ENCODE measurements at places on chromosomes 11 and 22. TPM values are rescaled to one million over a fixed set of nuclear protein-coding genes. Genes with fewer than 3 reads are reported as not detected.

MGAT3 gene
- total RNA-seq, result 4.4 TPM

ACTN3 gene
- not detected for total RNA-seq

FSHB gene
- not detected for total RNA-seq

AGBL2 gene
- total RNA-seq, result 0.37 TPM

OR52N4 gene
- not detected for total RNA-seq

OR51I1 gene
- total RNA-seq, result not detected

CDHR5 gene
- total RNA-seq, result not detected

ABCG4 gene
- 1.5 TPM for total RNA-seq

BARX2 gene
- not detected for total RNA-seq

VWA5A gene
- 4.3 TPM for total RNA-seq

RHOD gene
- total RNA-seq, result 36.8 TPM

ALDH3B1 gene
- 17.9 TPM for total RNA-seq

PGA4 gene
- total RNA-seq, result 0.91 TPM

PHOX2A gene
- total RNA-seq, result not detected

ESAM gene
- total RNA-seq, result 111 TPM

- H3K27me3 ChIP-seq, result no peaks in the 10 kb centered on the region
- no peaks in the 10 kb centered on the region for H3K36me3 ChIP-seq
- H3K4me1 ChIP-seq, result peaks cover 13% of the 10 kb centered on the region
Measured at GRCh38 chr11:34300926-34301295, 56.9 kb downstream of the ABTB2 start.

DNA sequence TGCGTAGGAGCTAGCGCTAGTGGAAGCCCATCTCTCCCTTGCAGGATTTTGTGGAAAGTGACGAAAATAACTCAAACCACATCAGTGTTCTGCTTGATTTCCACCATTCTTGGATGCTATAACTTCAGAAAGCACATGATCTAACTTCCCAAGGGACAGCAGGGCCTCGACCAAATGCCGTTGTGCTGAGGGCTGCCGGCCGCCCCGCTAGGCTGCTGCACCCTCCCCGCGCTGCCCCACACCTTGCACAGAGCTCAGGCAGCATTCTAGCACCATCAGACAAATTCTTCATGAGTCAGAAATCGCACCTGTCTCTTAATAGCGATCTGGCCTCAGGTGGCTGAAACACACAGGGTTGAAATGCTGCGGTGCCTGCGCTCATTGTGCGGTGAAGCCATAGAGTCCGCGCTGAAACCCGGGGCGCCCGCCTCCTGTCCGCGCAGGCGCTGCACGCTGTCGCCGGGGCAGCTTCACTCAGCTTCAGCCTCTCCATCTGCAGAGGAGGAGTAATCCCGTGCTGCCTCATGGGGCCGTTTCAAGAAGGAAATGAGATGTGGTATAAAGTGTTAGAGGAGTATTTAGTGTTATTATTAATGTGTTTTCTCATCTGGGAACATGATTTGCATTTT is 59.2 kb upstream of the B3GAT1 start:
- no peak for DNase-seq
- no peak overlapping the region for H3K27ac ChIP-seq
- H3K36me3 ChIP-seq, result no peaks in the 10 kb centered on the region
- no peaks in the 10 kb centered on the region for H3K4me1 ChIP-seq

GRCh38 chr11:130315354-130315970 is 745 bp upstream of the ZBTB44 start:
- peak overlapping the region; percentile 92 for H3K27ac ChIP-seq
- DNase-seq, result peak; percentile 29
- H3K4me3 ChIP-seq, result peak overlapping the region; percentile 92
- H3K36me3 ChIP-seq, result no peaks in the 10 kb centered on the region

GRCh38 chr22:46040471-46041465 is 63.8 kb upstream of the WNT7B start:
- no peaks in the 10 kb centered on the region for H3K36me3 ChIP-seq
- H3K27me3 ChIP-seq, result no peaks in the 10 kb centered on the region
- DNase-seq, result no peak

DNA sequence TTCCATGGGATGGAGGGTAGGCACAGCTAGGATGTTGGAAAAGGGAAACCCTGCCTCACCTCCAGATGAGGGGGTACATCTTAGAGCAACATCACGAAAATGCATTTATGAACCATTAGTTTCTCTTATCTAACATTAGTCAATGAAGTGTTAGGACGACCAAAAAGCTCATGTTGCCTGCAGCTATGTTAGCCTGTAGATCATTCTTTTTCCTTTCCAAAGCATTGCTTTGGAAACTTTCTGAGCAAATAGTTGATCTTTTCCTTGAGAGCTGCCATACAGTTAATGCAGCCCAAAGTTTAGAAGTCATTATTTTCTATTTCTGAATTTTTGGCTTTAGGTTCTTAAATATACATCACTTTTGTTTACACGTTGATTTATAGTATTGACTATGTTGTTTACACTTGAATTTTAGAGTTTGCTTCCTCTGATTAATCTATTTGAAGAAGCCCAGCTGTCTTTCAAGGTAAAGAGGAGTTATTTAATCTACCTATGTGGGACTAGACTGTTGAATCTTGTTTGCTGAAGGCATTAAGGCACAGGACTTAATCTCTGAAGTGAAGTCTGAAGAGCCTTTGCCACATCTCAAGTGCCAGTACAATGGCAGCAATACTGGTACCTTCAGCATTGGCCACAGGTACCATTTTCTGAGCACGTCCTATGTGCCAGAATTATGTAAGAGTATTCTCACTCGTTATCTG is 11.0 kb downstream of the POU2AF3 start:
- H3K27me3 ChIP-seq, result peaks cover 16% of the 10 kb centered on the region
- no peak for DNase-seq
- no peaks in the 10 kb centered on the region for H3K4me1 ChIP-seq
- H3K27ac ChIP-seq, result no peak overlapping the region
- no peak overlapping the region for H3K4me3 ChIP-seq
- H3K36me3 ChIP-seq, result no peaks in the 10 kb centered on the region

GRCh38 chr11:87421422-87421821 is 383.7 kb downstream of the TMEM135 start:
- no peak overlapping the region for H3K4me3 ChIP-seq
- H3K27ac ChIP-seq, result no peak overlapping the region
- H3K27me3 ChIP-seq, result no peaks in the 10 kb centered on the region
- no peaks in the 10 kb centered on the region for H3K36me3 ChIP-seq
- DNase-seq, result peak; percentile 42

DNA sequence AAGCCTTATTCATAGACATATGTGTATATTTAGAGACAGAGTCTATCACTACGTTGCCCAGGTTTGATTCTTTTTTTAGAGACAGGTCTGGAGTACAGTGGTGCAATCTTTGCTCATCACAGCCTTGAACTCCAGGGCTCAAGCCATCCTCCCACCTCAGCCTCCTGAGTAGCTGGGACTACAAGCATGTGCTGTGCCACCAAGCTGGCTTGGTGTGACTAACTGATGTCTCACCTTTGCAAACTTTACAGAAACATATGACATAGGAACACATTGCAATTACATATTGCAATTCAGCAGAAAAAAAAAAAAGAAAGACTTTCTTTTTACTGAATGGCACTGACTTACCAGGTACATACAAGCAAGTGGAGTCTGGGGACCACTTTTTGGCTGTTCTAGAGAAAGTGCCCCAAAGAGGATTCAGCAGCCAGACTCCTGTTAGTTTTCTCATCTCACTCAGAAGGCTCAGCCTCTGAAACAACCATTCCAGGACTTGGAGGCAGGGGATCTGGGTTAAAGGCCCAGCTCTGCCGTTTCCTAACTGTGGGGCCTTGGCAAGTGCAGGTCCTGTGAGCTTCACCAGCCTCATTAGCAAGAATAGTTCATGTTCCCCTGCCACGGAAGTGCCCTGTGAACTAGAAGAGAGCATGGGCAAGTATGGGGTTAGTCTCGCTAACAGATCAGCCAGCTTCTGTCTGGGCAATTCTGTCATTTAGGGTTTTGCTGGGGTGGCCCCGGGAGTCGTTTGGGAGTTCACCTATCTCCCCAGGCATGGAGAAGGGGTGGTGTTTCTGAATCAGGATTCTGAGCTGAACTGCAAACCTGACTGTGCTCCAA is 11.3 kb upstream of the NFAM1 start:
- H3K4me1 ChIP-seq, result peaks cover 22% of the 10 kb centered on the region
- DNase-seq, result no peak
- H3K27me3 ChIP-seq, result peaks cover 4% of the 10 kb centered on the region
- peak overlapping the region; percentile 63 for H3K27ac ChIP-seq
- peak overlapping the region; percentile 48 for H3K4me3 ChIP-seq

GRCh38 chr11:95345651-95346050 is 114.6 kb upstream of the SESN3 start:
- H3K36me3 ChIP-seq, result no peaks in the 10 kb centered on the region
- no peak overlapping the region for H3K4me3 ChIP-seq
- H3K4me1 ChIP-seq, result no peaks in the 10 kb centered on the region
- no peak overlapping the region for H3K27ac ChIP-seq
- H3K27me3 ChIP-seq, result no peaks in the 10 kb centered on the region

- H3K4me1 ChIP-seq, result no peaks in the 10 kb centered on the region
- H3K27ac ChIP-seq, result no peak overlapping the region
- no peak for DNase-seq
- no peaks in the 10 kb centered on the region for H3K27me3 ChIP-seq
- no peak overlapping the region for H3K4me3 ChIP-seq
- no peaks in the 10 kb centered on the region for H3K36me3 ChIP-seq
Measured at GRCh38 chr22:26443901-26444690, 15.0 kb downstream of the ASPHD2 start.

- H3K27ac ChIP-seq, result no peak overlapping the region
- H3K4me3 ChIP-seq, result no peak overlapping the region
- H3K36me3 ChIP-seq, result no peaks in the 10 kb centered on the region
Measured at GRCh38 chr11:5288906-5289550, 12.7 kb downstream of the OR51B4 start.

GRCh38 chr22:31836010-31836409 is 82.2 kb downstream of the DEPDC5 start:
- H3K4me3 ChIP-seq, result no peak overlapping the region
- H3K27ac ChIP-seq, result no peak overlapping the region
- H3K27me3 ChIP-seq, result no peaks in the 10 kb centered on the region
- H3K36me3 ChIP-seq, result peaks cover 4% of the 10 kb centered on the region

DNA sequence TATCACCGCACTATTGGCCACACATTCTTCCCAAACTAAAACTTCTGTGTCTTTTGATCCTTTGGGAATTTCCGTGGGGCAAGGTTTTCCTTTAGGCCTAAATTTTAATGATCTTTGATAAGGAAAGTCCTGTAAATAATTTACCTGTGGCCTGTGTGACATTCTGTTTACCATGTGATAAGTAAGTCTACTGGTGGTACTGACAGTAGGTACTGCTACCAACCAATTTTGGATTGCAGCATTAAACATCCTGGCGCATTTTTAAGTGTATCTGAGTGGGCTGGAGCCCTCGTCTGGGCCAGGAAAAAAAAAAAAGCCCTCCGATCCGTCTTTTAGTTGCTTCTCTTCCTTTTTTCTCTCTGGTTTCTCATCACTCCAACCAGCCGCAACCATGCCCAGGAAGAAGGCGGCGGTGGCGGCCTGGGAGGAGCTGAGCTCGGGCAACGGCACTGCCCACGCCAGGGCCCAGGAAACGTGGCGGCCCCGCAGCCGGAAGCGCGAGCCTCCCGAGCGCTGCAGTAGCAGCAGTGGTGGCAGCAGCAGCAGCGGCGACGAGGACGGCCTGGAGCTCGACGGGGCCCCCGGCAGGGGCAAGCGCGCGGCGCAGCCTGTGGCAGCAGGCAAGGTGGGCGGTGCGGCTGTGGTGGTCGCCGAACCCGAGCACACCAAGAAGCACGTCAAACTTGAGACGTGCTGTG is 33.6 kb downstream of the ASRGL1 start:
- no peaks in the 10 kb centered on the region for H3K36me3 ChIP-seq
- DNase-seq, result no peak
- no peak overlapping the region for H3K27ac ChIP-seq
- no peaks in the 10 kb centered on the region for H3K4me1 ChIP-seq

DNA sequence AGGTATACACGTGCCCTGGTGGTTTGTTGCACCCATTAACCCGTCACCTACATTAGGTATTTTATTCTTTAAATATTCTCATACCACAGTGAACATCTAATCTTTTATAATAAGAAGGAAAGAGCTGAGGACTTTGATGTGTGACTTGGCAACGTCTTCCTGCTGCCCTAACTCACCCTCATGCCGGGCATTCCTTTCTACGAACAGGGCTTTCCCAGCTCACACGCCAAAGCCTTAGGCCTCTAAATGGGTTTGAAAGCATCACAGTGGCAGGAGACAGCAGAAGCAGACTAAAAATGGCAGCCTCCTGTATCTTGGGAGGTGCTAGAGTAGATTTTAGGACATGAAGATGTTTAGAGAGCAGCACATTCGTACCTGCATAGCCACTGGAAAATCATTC is 52.6 kb downstream of the CLTCL1 start:
- peak overlapping the region; percentile 60 for H3K27ac ChIP-seq
- peaks cover 5% of the 10 kb centered on the region for H3K4me1 ChIP-seq
- no peak overlapping the region for H3K4me3 ChIP-seq
- no peaks in the 10 kb centered on the region for H3K27me3 ChIP-seq
- H3K36me3 ChIP-seq, result peaks cover 40% of the 10 kb centered on the region
- no peak for DNase-seq

- DNase-seq, result no peak
- no peaks in the 10 kb centered on the region for H3K4me1 ChIP-seq
- H3K36me3 ChIP-seq, result no peaks in the 10 kb centered on the region
Measured at GRCh38 chr11:23539556-23539955, 679.3 kb upstream of the CCDC179 start.

DNA sequence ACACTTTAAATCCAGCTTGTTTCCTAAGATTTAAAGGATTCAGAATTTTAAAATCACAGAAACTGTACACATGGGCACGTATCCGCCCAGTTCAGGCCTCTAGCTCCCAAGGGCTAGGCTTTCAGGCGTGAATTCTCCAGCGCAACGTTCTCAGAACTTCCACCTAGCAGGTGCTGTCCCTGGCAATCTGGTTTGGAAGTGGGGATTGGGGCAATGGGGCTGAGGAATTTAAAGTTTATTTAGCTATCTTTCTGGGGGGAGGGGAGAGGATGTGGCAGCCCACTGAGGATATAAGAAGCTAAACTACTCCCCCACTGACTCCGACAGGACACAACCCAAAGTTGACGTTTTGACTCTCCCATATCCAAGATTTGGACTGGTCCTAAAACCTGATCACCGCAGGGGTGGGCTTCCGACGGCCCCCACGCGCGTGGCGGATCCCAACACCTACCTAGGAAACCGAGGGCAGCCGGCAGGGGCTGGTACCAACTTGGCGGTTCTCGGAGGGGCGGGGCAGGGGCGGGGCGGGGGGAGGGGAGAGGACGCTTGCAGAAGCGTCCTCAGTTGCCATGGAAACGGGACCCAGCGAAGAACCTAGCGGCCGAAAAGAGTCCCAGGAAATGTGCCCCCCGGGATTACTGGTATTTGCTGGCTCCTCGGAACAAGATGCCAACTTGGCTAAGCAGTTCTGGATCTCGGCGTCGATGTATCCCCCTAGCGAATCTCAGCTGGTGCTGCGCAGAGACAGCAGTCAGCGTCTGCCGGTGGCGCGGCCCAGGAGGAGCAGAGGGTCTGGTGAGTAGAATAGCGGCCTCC is at the start of gene HOATZ:
Gene HOATZ (plus strand): TSS at position 563 of the 816 bp plus-strand sequence. CDS start 7 bp downstream, at position 570.
- H3K27me3 ChIP-seq, result peaks cover 50% of the 10 kb centered on the region
- H3K36me3 ChIP-seq, result no peaks in the 10 kb centered on the region
- no peaks in the 10 kb centered on the region for H3K4me1 ChIP-seq
- no peak within 1 kb of the TSS for H3K4me3 ChIP-seq
